ENCODE measurements at places on chromosomes 6 and 20.

- no peak for DNase-seq
Measured at GRCh38 chr6:153831350-153832078, 207.5 kb upstream of the OPRM1 start.

GRCh38 chr20:4047614-4048013 lies 32.3 kb upstream of the RNF24 start:
- DNase-seq: no peak

GRCh38 chr20:13213335-13213734 lies 7.7 kb upstream of the ISM1 start:
- DNase-seq: no peak

GRCh38 chr6:2396846-2397630 lies 151.6 kb upstream of the GMDS start:
- peak; percentile 34 for DNase-seq

- no peak for DNase-seq
Measured at GRCh38 chr6:31860349-31860748, 2.3 kb downstream of the NEU1 start.

- peak; percentile 59 for DNase-seq
Measured at GRCh38 chr20:57439432-57439831, 48.2 kb downstream of the RBM38 start.

- no peak for DNase-seq
Measured at GRCh38 chr6:41545247-41545702, 906 bp upstream of the FOXP4 start.

- no peak for DNase-seq
Measured at GRCh38 chr6:38354037-38354381, 285.7 kb downstream of the BTBD9 start.

- no peak for DNase-seq
Measured at GRCh38 chr6:148878683-148879082, 131.9 kb downstream of the UST start.

DNA sequence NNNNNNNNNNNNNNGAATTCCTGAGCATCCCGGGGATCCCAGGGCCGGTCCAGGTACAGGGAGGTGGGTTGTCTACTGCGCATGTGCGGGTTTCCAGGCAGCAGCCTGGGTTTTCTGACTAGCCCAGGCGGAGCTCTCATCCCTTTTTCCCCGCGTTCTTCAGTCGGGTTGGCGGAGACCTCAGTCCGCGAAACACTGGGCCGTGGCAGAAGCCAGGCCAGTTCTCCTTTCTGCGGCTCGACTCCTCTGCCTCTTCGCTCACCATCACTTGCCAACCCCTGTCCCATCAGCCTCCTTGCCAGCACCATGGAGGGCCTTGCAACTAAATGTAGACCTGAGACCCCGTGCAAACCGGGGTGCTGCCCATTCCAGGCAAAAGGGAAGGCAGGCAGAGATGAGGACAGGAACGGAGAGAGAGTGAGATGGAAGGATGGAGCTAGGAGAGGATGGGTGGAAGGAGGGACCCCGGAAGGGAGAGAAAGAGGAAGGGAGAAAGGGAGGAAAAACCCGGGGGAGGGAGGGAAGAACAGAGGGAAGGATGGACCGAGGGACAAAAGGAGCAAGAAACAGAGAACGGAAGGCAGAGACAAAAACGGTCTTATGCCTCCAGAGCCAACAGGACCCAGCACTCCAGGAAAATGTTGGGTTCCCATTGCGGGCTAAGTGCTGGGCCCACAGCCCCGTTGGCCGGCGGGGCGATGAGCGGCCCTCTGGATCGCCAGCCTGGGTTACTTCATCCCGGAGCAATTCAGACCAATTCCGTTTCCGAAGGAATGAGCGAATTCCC lies 445.4 kb upstream of the DEFB115 start:
- peak; percentile 21 for DNase-seq

DNA sequence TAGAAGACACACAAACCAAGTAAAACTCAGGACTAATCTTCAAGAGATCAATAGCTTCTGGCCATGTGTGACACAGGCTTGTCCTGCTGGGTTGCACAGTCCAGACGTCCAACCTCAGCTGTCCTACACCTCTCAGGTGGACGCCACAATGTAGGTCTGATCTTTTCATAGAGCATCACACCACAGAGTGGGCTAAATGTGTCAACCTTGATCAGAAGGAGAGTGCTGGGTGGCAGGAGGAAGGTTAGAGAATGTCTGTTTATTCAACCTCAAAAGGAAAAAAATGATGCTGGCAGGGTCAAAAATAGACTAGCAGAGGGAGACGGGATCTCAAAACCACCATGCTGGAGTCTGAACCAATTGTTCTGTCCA lies 41.7 kb downstream of the GFOD1 start:
- DNase-seq: no peak

DNA sequence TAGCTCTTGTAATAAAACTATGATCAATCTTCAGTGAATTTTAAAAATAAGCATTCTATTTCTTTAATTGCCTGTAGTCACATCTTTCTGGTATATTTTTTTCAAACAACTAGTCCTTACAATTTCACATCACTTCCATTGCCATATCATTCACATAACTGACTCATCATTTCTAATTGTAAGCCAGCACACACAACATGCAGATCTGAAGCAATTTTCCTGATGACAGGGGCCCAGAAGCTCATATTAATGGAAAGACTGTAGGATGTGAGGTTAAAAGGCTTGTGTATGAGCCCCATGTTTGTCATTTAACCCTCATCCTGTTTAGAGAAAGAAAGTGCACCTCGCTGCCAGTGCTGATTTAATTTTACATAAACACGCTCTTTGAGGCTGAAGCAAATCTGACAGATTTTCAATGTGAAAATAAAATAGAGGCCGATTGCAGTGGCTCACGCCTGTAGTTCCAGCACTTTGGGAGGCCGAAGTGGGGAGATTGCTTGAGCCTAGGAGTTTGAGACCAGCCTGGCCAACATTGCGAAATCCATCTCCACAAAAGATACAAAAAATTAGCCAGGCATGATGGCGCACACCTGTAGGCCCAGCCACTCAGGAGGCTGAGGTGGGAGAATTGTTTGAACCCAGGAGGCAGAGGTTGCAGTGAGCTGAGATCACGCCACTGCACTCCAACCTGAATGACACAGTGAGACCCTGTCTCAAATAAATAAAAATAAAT lies 40.1 kb upstream of the LTV1 start:
- no peak for DNase-seq

GRCh38 chr6:142943711-142944123 lies 1.3 kb downstream of the HIVEP2 start:
- no peak for DNase-seq

- DNase-seq: no peak
Measured at GRCh38 chr6:89215391-89215790, 1.8 kb downstream of the GABRR1 start.

GRCh38 chr6:53679446-53679933 lies 13.9 kb upstream of the KLHL31 start:
- no peak for DNase-seq

DNA sequence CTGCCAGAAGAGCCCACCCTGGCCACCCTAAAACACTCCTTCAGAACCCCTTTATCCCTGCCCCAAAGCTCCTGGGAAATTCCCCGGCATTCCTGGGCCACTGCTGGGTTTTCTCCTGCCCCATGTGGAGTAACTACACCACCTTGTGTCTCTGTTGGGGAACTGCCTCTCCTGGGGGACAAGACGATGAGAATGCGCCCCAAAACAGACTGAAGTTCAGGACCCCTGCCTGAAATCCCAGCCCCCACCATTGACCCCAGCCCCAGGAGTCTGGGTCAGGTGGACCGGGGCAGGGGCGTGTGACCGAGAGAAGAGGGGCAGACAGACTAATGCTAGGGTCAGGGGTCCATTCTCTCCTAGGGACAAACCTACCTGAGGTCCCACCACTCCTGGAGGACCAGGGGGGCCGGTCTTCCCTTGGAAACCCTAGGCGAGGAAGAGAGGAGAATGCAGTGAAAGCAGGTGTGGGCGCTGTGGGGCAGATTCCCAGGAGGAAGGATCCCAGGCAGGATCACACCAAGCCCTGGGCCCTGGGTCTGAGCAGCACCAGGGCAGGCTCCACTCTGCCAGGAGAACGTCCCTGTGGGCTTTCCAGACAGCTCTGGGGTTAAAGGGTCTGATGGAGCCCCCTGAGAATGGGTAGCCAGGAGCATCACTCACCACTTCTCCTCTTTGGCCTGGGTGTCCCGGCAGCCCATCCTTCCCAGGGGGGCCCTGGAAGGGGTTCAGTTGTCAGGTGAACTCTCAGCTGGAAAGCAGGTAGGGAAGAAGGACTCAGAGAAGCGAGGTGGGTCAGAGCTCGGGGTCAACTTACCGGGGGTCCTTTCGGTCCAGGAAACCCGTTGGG lies 19.4 kb downstream of the COL11A2 start:
- DNase-seq: no peak

GRCh38 chr6:112910256-112910655 lies 563.1 kb downstream of the RFPL4B start:
- DNase-seq: no peak

DNA sequence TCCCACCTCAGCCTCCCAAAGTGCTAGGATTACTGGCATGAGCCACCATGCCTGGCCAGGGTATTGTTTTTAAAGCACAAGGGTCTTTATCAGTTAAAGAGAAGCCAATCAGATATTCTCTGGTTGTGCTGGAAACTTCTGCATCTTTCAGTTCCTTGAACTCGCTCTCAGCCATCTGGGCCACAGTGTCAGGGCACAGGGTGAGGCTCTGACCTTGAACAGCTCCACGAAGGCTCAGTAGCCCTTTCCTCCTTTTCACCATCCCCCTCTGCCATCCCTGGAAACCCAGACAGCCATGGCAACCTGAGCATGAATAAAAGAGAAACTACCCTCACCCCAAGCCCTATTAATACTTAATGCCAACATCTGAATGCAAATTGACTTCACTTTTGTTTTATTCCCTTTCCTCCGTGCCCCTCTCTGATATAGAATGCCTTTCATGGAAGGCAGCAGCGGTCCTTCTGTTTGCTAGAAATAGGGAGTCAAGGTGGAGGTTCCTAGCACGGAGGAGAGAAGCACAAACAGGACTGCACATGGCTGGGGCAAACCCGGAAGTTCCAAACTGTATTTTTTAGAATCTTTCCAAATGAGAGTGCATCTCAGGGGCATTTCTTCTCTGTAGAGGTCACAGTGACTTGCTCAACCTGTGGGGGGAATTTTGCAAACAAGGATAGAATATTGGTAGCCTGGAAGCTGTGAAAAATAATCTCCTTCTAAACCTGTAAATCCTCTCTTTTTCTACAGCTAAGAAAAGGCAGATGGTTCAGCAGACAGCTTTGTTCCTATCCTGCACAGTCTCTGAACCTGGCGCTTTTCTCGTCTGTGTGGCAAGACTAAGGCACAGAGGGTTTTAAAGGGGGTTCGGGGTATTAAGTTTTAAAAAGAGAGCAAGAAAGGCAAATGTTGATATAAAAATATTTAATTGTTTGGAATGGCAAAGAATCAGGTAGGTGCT lies 176.4 kb upstream of the RREB1 start:
- DNase-seq: no peak

- DNase-seq: peak; percentile 61
Measured at GRCh38 chr6:30453508-30454116, 35.7 kb upstream of the HLA-E start.

GRCh38 chr6:30685157-30686008 lies 1.1 kb downstream of the PPP1R18 start:
- DNase-seq: no peak

GRCh38 chr20:19621072-19621471 lies 137.0 kb upstream of the RIN2 start:
- DNase-seq: no peak

DNA sequence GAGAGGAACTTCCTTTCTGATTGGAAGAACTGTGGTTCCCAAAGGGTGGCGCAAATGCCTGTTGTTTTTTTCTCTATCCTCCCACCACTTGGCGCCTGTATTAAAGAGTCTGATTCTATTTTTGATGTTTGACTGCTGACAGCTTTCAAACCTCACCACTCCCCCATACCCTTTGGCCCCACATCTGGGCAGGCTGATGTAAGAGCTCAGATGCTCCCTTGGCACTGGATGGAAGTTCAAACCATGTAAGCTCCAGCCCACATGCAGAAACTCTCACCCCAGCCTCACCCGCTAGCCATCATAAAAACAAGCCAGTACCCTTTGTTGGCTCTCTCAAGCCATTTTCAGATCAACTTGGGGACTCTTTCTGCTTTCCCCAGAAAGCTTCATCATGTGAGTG lies 20.0 kb upstream of the TMEM14A start:
- DNase-seq: no peak

GRCh38 chr6:141594874-141595273 lies 537.9 kb upstream of the GJE1 start:
- no peak for DNase-seq

- no peak for DNase-seq
Measured at GRCh38 chr20:24785141-24786110, 163.6 kb upstream of the CST7 start.

- no peak for DNase-seq
Measured at GRCh38 chr6:56671160-56671559, 28.5 kb upstream of the DST start.

GRCh38 chr6:35496841-35497570 lies at the start of gene TEAD3:
Gene TEAD3, minus strand, starts transcription at chr6:35497079.
- DNase-seq: peak; percentile 27

All from NCI-H345 (cell line).